ENCODE measurements at places on chromosomes 7 and 10.
A peak's percentile ranks its signal among the peaks of the same experiment; 100 is the strongest.

GRCh38 chr7:159075563-159076238 lies 69.0 kb downstream of the VIPR2 start:
- no peak for DNase-seq

DNA sequence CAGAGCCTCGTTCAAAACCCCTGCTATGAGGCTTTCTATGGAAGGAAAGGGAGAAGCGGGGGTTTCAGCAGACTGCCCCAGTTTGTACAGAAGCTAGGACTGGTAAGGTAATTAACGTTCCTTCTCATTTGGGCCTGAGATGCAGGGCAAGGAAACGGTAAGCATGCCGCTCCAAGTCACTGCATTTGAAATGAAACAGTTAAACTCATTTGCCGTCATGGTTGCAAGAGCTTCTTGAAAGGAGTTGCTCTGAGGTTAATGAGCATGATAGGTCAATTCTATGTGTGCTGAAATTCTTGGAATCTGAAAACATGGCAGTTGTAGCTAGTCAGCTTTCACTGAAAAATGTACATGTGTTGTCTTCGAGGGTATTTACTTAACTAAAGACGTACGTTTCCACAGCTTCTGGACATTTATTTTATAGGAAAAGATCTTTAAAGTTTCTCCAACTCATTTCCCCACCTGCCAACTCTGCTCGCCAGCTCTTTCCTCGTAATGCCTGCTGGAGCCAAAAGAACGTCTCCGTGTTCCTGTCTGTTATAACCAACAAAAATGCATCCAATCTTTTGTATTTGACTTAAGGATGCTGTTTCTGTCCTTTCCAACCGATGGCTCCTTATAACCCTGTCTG lies 73.3 kb downstream of the ADAM12 start:
- no peak for DNase-seq

- no peak for DNase-seq
These were observed 75.2 kb downstream of the WAPL start for GRCh38 chr10:86446440-86446839.

- DNase-seq: no peak
These were observed 45.2 kb upstream of the SPOCK2 start for GRCh38 chr10:72133517-72133916.

DNA sequence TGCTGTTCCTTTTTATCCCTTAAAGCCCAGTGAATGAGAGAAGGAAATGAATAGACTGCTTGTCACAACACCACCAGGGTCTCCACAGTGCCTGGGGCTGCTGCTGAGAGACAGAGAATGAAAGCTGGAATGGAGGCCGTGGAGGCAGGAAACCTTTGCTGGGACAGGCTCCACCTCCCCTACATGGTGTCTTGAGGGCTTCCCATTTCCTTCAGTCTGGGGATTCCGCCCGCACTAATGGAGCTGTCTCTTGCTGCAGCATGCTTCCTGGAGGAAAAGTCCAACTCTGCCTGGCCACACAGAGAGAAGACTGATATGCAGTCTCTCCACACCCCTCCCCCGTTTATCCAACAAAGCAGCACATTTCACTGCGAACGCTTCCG lies 54.5 kb downstream of the LRRC4 start:
- DNase-seq: no peak

DNA sequence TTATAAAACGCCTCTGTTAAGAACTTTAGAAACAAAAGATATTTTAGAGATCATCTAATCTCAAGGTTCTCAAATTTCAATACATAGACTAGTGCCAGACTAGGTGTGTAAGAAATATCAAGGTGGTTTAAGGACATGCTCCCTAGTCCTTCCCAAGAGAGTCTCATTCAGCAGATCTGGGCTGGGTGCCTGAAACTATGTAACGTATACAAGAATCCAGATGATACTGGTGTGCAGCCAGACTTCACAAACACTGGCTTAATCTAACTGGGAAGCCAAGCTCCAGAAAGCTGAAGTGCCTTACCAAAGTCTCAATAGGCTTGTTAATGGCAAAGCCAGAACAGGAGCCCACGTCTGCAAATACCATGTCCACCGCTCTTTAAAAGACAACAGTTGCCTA lies 105.0 kb upstream of the AMPH start:
- no peak for DNase-seq

GRCh38 chr10:3480281-3480989 lies 304.6 kb downstream of the KLF6 start:
- no peak for DNase-seq

DNA sequence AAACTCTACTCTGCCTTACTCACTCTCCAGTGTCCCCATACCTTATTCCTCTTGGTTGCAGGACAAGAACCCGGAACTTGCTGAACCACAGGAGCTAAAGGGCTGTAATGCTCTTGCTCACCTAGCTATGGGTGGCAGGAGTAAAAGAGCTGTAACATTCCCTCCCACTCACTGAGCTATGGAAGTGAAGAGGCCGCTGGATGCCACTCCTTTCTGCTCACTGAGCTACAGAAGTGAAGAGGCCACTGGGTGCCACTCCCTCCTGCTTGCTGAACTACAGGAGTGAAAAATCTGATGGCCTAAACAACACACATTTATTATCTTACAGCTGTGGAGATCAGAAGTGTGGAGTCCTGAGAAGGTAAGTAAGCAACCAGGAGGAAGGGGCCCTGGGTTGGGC lies 17.5 kb downstream of the MRPS24 start:
- no peak for DNase-seq

DNA sequence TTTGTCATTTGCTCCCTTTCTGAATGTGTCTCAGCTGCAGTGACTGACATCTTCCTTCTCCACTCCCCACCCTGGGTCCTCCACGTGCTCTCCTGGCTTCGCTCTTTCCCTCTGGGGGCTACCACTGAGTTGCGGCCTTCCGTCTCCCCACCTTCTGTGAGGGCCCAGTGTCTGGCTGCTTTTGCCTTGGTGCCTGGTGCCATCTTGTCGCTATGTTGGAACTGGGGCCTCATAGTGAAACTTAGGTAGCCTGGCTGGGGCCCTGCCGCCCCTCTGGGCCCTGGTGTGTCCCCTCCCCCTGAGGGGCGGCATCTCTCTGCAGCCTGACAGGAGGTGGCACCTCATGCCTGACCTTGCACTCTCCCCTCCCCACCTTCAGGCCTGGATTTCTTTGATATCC lies 144.1 kb downstream of the ANLN start:
- DNase-seq: no peak

GRCh38 chr10:110714356-110714755 lies 70.2 kb downstream of the RBM20 start:
- DNase-seq: no peak

DNA sequence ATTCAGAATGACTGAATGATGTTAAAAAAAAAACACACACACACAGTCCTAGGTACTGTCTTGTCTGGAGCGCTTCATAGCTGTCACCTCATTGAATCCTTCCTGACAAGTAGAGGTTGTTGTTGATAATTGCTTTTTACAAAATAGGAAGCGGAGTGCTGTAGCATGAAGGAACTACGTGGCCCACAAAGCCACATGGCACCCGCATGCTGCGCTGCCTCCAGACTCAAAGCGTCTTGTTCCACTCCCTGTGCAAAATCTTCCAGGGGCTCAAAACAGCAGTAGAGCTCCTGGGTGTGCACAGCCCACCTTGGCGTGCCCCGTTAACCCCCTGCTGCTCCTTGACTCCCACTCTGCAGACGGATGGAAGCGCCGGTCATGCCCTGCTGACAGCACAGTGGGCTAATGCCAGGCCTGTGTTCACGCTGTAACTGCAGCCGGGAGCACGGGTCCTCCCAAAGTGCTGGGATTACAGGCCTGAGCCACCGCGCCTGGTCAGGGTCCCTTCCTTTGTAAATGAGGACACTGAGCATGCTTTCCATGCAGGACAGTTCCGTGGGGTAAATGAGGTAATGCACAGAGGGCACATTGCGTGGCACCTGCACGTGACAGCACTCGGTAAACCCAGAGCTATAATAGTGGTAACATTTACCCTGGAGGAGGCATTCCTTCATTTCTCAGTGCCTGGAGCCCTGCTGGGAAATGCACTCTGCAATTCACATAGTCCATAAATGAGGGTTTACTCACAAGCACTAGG lies 91.1 kb upstream of the GNA12 start:
- no peak for DNase-seq

DNA sequence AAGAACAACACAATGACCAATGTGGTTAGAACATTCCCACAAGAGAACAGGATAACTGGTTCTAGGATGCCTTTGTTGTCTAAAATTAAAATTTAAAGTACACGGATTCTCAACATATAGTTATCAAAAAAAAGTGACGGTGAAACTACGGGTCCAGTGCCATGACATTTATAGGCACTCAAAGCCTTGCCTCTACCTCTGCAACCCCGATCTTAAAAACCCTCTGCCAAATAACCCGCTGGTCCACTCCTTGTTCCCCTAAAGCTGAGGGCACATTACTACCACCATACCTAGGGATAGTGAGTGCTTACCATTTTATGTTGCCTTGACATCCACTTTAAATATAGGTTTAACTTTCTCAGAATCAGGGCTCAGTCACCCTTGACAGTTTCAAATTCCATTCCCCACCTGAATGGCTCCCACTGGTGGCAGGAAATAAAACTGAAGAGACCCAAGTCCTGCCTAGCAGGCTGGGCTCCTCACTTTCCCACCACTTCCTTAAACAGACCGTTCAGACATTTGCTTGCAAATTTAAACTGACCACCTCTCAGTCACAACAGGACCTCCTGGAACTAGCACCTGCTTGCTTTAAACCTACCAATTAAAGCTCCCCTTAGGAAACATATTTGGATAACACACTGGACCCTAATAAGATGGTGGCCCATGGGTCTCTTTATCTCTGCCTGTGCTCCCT lies 169.9 kb upstream of the ASAH2 start:
- DNase-seq: peak; percentile 19

DNA sequence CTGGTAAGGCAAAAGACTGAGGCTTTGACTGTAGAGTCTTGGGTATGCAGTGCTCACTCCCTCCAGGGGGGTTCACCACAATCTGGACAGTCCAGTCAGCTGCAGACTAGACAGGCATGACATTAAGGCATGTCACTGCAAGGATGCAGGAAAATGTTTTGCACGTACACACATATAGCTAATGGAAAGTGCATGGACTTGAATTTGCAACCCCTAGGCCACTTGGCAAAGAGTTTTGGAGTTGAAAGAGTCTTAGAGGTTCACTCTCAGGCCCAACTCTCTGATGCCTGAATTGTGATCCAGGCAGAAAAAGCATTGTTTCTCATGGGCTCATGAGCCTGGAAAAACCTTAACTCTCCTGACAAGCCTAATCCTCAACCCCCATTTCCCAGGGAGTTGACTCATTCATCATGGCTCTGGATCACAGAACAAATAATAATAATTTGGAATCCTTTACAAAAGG lies 51.9 kb downstream of the LAMB4 start:
- DNase-seq: no peak

GRCh38 chr7:122764902-122765301 lies 62.2 kb upstream of the RNF148 start:
- DNase-seq: no peak

DNA sequence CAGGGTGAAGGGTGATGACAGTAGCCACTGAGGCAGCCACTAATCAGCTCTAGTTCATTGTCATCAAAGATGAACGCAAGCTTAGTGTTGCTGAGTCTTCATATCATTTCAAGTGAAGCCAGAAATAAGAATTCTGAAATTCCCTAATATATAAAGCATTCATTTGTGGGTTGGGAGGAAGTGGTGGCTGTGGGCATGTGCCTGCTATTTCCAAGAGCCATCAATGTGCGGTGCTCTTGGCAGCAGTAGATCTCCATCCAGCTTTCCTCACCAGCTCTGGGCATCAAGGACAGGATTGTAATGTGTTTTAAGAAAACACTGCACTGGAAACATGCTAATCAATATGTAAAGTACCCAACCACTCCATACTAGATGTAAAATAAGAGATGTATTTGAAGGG lies 202.5 kb upstream of the AHR start:
- no peak for DNase-seq

DNA sequence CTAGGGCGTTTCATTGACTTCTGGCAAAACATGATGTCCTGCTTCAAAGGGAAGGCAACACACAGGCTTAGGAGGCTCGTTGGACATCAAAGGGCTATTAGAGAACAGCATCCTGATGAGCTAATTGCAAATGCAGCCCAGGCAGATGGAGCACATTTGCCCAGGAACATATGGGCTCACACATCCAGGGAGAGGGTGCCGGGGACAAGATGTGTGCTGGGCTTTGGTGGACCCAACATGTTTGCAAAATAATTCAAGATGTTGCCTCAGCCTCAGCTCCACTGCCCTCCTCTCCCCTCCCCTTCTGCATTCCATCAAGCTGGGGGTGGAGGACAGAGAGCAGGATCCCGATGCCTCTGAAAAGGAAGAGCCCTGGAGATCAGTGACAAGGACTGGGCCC lies 217.1 kb upstream of the ZMIZ1 start:
- no peak for DNase-seq

GRCh38 chr7:8092140-8092539 lies 123.5 kb downstream of the GLCCI1 start:
- DNase-seq: no peak

DNA sequence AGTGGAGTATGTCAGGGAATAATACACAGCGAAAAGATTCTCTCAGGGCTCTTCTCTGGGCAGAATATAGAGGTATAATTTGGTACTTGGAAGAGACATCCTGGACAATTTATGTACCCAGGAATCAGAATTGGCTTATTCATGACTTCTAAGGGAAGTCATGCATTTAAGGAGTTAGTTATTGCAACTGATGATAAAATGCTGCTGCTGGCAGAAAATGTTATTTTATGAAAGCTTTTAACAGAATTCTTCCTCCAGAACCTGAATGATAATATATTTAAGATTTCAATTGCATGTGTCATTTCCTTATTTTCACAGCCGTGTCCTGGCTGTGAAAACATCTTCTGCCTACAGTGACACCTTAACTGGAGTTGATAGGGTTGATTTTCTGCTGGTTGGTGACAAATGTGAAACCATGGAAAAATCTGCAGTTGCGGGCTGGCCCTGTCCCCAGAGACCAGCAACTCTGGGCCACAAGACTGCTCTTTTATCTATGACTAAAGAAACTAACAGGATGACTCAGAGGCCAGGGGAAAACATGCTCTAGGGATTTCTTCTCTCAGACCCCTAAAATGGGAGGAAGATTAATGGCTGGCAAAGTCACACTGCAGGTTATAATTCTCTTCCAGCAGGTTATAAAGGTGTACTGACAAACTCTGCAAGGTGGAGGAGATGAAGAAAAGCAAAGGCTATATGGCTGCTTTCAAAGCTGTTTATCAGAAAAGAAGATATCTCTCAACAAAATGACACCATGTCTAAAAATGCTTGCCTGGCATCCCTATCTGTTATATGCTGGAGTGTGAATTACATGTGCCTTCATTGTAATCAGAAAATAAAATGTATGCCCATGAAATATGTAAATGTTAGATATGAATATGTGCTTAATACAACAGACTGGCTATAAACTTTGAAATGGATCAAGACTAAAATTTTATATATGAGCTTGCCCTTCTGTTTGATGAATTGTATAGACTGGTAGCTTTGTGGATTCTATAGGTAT lies 12.1 kb upstream of the TRUB1 start:
- DNase-seq: no peak

GRCh38 chr10:117400329-117400728 lies 25.1 kb upstream of the PDZD8 start:
- DNase-seq: no peak

DNA sequence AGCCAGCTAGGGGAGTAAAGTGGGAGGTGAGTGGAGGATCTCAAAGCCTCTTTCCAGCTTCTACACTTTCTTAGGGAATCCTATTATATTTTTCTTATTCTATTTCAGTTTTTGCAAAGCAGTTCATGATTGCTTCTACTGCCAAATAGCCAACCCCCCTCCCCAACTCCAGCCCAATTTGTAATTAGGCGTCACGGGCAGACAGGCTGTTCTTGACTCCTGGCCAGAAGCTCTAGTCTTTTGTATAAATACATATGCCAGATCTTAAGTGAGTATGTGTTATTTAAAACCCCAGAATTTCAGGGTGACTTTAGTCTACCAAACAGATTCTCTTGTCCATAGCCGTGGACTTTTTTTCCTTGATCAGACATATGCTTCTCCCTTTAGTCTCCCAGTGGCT lies 255.2 kb downstream of the BUB3 start:
- DNase-seq: no peak
